ENCODE measurements at places on chromosomes 4 and X.

GRCh38 chr4:67327245-67328017 lies 217.9 kb downstream of the CENPC start:
- peak; percentile 37 for DNase-seq

DNA sequence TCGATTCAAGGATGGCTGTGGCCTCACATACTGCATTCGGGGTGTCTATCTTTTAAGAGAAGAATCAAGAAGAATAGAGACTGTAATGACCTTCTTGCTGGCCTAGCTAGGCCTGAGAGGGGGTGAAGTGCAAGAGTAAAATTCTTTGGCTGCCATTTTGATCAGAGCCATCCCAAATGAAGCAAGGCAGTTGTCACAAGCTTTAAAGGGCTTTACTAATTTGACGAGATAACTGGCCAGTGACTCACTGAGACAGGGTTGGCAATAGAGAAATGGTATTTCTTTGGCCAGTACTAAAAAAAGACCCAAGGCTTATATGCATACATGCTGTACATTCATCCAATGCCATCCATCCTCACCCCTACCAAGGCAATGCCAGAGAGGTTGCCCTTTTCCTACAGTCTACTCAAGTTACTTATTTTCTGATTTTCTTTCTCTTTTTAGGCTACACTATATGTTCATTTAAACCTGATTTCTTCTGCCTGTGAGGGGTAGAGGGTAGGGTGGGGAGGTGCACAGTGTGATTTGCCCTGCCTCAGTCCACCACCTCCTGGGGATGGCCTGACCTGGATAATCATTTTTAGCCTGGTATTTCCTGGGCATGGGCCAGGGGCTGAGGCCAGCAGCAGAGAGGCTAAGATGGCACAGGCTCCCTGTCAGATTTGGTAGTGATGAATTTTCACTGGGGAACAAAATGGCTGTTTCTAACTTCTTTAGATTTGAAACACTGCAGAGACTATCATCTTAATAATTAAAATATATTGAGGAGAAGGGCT lies 32.2 kb downstream of the ATG4A start:
- DNase-seq = no peak

- DNase-seq = no peak
Measured at GRCh38 chrX:155247497-155247896, 16.8 kb downstream of the RAB39B start.

DNA sequence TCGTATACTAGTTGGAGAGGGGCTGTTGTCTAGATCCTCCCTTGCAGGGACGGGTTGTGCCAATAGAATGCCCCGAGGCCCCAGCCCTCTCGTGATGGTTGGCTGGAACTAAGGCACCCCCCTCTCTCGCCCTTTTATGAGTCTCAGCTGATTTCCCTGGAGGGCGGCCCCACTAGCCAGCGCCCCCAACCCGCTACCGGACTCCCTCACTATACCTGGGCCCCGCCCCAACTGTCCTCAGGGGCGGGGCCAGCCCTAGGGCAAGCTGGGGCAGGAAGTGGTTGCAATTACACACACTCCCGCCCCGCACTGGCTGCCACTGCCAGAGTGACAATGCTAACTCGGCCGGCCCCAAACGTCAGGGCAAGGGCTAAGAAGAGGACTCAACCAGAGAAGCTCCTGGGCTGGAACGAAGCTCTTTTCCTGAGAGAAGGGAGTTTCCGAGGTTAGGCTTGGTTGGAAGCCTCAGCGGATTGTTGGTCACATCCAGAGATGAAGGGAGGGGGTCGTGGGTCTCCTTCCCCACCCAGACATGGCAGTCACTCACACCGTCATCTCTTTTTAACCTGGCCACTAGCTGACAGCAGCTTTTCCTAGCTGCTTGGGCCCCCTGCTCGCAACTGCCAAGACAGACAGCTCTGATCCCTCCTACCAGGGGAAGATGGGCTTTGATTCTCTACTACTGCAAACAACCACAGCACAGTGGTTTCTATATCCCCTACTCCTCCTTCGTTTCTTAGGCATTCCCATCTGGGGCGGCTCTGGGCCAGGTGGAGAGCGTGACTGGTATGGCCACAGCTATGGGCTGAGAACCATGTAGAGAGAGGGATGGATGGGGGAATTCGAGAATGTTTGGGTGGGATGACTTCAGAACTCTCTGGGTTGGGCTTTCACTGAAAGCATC lies 21.0 kb upstream of the BCORL1 start:
- DNase-seq = peak; percentile 76

DNA sequence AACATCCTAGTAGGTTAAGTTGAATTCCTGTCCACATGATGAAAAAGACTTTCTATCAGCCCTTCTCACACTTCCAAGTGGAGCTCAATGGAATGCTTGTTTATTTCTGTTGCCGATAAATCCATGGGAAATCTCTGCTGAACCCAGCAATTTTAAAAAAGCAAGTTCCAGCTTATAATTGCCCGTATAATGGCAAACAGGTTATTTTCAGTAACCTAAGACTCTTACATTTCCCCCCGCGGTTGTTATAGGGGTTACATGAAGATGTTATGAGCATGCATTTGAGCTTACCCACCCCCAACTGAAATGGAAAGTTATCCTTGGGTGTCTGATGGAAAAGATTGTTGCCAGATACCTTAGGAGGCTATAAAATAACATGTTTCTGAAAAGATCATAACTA lies 136.2 kb downstream of the PALLD start:
- no peak for DNase-seq

DNA sequence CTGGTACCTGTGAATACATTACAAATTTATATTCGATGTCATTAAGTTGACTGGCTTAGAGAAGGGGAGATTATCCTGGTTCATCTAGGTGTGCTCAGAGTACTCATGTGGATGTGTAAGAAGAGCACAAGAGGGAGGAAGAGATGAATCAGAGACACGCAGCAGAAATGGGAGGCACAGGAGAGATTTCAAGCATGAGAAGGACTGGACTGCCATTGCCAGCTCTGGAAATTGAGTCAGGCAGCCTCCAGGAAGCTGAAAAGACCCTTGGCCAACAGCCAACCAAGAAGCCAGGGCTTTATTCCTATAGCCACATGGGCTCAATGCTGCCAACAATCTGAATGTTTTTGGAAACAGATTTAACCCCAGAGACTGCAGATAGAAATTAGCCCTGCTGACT lies 1390.0 kb downstream of the STIM2 start:
- no peak for DNase-seq

- no peak for DNase-seq
Measured at GRCh38 chrX:88284844-88285243, 462.2 kb upstream of the CPXCR1 start.

- no peak for DNase-seq
Measured at GRCh38 chrX:14871767-14872166, 1.1 kb downstream of the FANCB start.

GRCh38 chrX:28610746-28611145 lies 23.5 kb downstream of the IL1RAPL1 start:
- no peak for DNase-seq

GRCh38 chrX:50874876-50875275 lies 35.7 kb upstream of the BMP15 start:
- DNase-seq = no peak

DNA sequence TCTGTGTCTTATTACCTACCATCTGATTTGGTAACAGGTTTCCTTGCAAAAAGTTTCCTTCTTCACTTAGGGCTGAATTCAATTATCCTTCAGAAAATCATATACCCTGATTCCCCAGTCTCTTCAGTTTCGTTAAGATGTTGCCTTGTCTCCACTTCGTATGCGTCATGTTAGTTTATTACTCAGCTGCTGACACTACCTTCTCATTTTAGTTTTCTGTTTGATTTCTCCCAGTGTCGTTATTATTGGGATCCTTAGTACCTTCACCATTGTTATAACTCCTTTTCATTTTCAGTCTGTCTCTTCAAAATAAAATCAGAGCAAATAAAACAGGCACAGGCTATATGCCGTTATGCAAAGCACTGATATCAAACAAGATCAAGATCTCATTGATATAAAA lies 87.5 kb upstream of the RBPJ start:
- DNase-seq = no peak

GRCh38 chrX:43003204-43003565 lies 225.2 kb upstream of the PPP1R2C start:
- DNase-seq = no peak

GRCh38 chr4:140717313-140717712 lies 38.9 kb downstream of the TBC1D9 start:
- DNase-seq = no peak

GRCh38 chr4:185205697-185206342 lies 2.0 kb upstream of the CFAP97 start:
- no peak for DNase-seq

GRCh38 chrX:95945528-95945927 lies 739.1 kb upstream of the DIAPH2 start:
- DNase-seq = no peak

DNA sequence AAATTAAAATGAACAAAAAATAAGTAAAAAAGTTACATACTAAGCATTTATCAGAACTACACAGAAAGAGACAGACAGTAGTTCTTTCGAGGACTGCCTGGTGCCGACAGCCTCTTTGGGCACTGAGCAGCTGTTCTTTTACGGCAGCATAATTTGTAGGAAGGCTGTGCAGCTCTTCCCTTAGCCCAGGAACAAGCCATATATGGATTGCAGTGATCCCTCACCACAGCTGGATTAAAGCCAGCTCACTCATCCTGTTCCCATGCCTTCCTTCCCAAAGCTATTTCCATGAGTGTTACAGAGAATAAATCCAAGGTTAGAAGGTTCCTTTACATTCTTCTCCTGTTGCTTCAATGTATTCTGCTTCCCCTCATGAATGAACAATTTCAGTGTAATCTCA lies 71.7 kb downstream of the DDX60L start:
- DNase-seq = no peak

DNA sequence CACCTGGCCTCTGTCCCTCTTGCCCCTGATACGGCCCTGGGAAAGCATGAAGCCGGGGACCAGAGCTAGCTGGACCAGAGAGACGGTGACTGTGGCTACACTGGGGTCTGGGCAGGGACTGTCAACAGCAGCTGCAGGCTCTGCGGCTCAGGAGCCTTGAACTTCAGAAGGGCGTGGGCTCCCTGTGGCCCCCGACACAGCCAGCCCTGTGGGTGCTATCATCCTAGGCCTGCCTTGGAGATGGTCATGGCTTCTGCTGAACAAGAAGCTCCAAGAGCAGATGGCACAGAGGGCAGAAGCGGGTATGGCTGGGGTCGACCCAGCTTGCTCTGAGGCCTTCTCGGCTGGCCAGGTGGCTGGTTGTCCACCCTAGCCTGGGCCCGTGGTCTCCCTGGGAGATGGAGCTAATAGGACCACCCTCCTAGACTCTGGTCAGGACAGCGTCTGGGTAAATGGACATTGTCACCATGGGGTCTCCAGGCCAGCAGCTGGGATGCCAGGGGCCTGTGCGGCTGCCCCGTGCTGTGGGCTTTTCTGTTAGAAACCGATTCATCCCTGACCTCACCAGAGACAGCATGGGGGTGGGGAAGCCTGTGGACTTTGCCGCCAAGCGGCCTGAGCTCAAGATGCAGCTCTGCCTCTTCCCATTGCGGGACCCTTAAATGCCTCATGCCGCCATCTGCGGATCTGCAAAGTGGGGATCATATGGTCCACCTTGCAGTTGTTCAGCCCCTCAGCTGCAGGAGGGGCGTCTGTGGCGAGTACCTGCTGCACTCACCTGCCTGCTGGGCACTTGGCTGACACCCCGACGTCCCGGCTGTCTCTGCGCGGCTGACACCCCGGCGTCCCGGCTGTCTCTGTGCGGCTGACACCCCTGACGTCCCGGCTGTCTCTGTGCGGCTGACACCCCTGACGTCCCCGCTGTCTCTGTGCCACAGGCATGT lies 21.1 kb downstream of the CPZ start:
- no peak for DNase-seq

GRCh38 chr4:151439320-151439719 lies 30.3 kb downstream of the FHIP1A start:
- no peak for DNase-seq

DNA sequence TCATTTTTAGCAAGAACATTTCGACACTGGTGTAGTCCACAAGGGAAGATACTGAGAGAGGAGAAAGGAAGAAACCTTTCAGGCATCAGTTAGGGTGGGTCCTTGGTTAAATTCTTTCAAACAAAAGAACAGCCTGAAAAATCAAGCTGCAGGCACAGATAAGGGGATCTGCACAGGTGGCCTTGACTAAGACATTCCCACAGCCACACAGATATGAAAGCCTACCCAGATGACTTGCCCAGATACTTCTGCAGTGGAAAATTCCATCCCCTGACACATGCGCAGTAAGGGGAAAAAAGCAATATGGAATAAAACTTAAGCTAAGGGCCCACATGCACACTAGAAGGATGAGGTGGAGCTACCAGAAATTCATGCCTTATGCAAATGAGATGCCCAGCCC lies 8.9 kb upstream of the TMEM165 start:
- DNase-seq = no peak

DNA sequence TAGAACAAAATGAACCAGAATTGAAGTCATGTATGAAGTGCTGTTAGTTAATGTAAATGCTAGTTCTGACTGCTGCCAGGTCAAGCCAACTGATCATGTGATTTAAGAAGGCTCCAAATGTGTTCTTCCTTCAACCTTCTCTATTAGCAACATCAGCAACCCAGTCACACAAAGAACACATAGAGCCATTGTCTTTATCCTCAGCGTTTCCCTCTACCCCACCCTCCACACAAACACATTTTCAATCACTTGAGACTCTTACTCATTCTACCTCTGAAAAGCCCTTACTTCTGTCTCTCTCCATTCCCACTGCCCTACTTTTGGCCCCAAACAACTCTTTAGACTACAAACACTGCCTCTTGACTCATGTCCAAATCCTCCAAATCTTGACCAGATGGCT lies 89.7 kb upstream of the KDR start:
- no peak for DNase-seq

- DNase-seq = no peak
Measured at GRCh38 chr4:176377780-176378179, 58.0 kb downstream of the SPCS3 start.

DNA sequence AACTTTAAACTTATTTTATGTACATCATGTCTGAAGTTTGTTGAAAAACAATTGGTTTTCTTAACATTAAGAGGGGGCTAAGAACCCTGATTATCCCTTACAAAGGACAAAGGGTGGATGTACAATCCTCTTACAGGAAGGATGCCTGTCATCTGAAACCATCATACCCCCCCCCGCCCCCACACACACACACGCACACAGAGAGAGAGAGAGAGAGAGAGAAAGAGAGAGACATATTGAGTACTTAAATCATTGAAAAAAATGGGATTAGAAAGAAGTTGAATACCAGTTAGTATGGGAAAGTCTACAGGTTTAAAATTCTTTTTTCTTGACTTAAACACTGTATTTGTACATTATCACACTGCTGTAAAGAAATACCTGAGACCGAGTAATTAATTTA lies 10.9 kb upstream of the PGM2 start:
- DNase-seq = peak; percentile 16

DNA sequence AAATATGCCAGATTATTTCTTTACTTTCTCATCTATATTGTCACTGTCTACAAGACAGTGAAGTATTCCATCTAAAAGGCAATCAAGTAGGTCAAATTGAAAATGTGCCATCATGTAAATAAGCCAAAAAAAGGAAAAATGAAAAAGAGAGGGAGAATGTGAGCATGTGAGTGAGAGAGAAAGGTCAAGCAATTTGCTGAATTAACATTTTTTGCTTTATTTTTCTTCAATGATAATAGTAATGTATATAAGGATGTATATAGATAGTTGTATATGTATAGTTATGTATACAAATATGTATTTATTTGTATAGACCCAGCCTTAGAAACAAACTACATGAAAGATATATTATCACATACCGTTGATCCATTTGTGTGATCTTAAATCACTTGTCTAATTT lies 11.5 kb downstream of the CXCL8 start:
- DNase-seq = no peak
